Ovary (tissue), 10 donors: ENCODE measurements at places on chromosomes 7 and 10. TPM values are rescaled to one million over a fixed set of nuclear protein-coding genes. Genes with fewer than 3 reads are reported as not detected.

- H3K27me3 ChIP-seq = no peaks in the 10 kb centered on the region
- no peak overlapping the region for H3K4me3 ChIP-seq
- no peak overlapping the region for H3K27ac ChIP-seq
- no peak for DNase-seq
- no peaks in the 10 kb centered on the region for H3K36me3 ChIP-seq
Observed at GRCh38 chr7:36487756-36488336, 98.2 kb downstream of the ANLN start.

GRCh38 chr10:126256864-126257263 is 131.4 kb downstream of the ADAM12 start:
- no peak overlapping the region for H3K27ac ChIP-seq
- H3K36me3 ChIP-seq = no peaks in the 10 kb centered on the region
- peaks cover 15% of the 10 kb centered on the region for H3K4me1 ChIP-seq
- H3K4me3 ChIP-seq = no peak overlapping the region
- no peak for DNase-seq

PGAM2 gene
- total RNA-seq = 1.3 TPM

UNCX gene
- total RNA-seq = not detected

AKR1D1 gene
- not detected for total RNA-seq

HNRNPA2B1 gene
- 413 TPM for total RNA-seq

TMEM270 gene
- total RNA-seq = not detected

- H3K4me3 ChIP-seq = no peak overlapping the region
- no peaks in the 10 kb centered on the region for H3K27me3 ChIP-seq
- no peaks in the 10 kb centered on the region for H3K4me1 ChIP-seq
Observed at GRCh38 chr10:100615241-100615640, 79.5 kb downstream of the HIF1AN start.

HSPA12A gene
- total RNA-seq = 47.5 TPM
